Activated naive CD8-positive, alpha-beta T cell treated with anti-CD3 and anti-CD28 coated beads, Interleukin-2, amount 10 ng/mL, durations not matched to agents 7 days and 5 days (primary cell): ENCODE measurements at places on chromosomes 11 and 22. TPM values are rescaled to one million over a fixed set of nuclear protein-coding genes. Genes with fewer than 3 reads are reported as not detected.
A peak's percentile ranks its signal among the peaks of the same experiment; 100 is the strongest.

DNA sequence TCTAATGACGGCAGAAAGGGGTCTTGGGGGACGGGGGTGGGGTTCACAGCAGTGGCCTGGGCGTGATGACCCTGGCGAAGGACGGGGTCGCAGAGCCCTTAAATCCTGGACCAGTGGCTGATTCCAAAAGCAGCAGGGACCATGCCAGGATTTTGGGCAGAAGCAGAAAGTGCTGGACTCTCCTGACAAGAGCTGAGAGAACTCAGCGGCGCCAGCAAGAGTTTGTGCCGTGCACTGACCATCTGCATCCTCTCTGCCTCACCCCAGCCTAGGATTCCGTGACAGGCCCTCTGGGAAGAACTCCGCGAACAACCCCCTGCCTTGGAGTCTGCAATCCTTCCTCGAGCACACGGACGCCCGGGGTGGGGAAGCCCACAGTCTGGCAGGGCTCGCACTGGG, 644 bp upstream of the NDUFV1 start:
- no peak for DNase-seq

The POTEH gene
- not detected for total RNA-seq

The TEX54 gene
- not detected for total RNA-seq

The RAPSN gene
- total RNA-seq: 0.91 TPM

- DNase-seq: no peak
These were observed 372.6 kb upstream of the NARS2 start for GRCh38 chr11:78946945-78947902.

The MUC6 gene
- total RNA-seq: not detected

The DENND6B gene
- total RNA-seq: 9.5 TPM

The OR8G5 gene
- total RNA-seq: not detected

DNA sequence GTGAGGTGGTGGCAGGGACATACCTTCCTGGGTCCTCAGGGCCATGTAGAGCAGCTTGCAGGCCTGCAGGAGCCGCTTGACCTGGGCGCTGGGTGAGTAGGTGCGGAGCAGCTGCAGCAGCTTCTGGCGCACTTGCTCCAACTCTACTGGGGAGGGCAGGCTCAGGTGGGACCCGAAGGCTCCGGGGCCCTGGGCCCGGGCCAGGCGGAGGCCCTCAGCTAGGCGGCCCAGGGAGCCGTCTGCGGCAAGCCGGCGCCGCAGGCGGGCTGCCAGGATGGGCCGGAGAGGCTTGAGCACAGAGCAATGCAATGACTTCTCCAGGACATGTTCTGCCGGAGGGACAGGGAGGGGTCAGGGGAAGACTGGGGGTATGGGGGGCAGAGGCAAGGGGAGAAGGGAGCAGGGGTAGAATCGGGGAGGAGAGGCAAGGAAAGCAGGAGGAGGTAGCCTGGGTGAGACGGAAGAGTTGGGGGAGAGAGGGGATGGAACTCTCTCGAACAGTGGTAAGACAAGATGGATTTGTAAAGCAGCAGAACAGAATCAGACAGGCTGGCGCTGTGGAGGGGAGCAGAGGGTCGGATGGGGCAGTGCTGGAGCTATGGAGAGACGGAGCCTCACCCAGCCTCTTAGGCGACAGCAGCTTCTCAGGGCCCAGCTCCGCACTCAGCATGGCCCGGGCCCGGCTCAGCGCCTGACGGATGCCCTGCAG, 2.2 kb downstream of the RIN1 start:
- no peak for DNase-seq

The CCDC87 gene
- 0.09 TPM for total RNA-seq

- no peak for DNase-seq
These were observed 171.5 kb upstream of the SYT13 start for GRCh38 chr11:45457649-45458048.

DNA sequence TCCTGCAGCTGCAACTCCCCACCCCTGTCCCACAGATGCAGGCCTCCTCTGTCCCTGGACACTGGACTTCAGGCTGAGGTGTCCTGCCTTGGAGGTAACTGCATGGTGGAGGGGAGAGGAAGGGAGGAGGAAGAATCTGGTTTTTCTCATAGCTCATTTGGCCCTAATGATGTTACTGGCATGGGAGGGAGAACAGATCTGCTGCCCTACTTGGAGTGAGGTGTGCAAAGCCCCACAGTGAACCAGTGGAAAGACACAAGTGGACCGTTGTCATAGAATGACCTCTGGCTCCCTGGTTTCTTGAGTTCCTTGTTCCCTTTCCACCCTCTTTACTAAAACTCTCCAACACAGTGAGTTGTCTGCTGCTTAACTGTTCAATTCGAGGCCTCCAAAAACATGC, 215.9 kb downstream of the BARX2 start:
- no peak for DNase-seq

The RIMBP3C gene
- total RNA-seq: 1.1 TPM

DNA sequence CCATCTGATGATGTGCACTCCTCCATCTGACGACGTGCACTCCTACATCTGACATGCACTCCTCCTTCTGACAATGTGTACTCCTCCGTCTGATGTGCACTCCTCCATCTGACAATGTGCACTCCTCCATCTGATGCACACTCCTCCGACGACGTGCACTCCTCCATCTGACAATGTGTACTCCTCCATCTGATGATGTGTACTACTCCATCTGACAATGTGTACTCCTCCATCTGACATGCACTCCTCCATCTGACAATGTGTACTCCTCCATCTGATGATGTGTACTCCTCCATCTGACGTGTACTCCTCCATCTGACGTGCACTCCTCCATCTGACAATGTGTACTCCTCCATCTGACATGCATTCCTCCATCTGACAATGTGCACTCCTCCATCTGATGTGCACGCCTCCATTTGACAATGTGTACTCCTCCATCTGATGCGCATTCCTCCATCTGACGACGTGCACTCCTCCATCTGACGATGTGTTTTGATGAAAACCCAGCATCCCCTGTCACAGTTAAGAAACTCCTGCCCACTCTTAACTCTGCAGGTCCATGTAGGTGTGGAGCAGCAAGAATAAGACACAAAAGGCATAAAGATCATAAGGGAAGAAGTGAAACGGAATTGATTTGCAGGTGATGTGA, 9.7 kb upstream of the IL17REL start:
- DNase-seq: no peak

- no peak for DNase-seq
These were observed 34.4 kb upstream of the DNAJB13 start for GRCh38 chr11:73916435-73916834.

DNA sequence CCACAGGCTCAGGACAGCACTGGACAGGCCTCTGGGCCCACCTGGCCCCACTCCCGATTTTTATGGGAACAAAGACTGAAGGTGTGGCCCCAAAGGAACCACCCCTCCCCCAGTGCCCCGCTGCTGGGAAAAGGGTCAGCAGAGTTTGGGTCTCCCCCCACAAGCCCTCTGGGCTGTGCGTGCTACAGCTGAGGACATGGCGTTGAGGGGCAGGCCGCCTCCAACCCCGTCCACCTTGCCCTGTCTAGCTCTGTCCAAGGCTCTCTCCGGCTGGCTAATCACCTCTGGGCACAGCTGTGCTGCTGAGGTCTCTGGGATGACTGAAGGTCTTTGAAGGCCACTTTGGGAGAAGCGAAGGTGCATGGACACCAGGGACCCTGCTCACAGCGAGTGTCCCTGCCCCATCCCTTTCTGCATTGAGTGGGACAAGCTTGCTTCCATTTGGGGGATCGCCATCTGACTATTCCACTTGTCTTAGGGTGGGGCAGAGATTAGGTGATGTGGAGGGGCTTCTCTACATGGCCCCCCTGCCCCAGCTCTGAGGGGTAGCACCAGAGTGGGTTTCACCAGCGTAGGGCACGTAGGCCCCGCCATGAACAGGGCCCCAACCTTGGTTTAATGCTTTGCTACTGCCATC, 6.5 kb downstream of the ASCL2 start:
- no peak for DNase-seq

DNA sequence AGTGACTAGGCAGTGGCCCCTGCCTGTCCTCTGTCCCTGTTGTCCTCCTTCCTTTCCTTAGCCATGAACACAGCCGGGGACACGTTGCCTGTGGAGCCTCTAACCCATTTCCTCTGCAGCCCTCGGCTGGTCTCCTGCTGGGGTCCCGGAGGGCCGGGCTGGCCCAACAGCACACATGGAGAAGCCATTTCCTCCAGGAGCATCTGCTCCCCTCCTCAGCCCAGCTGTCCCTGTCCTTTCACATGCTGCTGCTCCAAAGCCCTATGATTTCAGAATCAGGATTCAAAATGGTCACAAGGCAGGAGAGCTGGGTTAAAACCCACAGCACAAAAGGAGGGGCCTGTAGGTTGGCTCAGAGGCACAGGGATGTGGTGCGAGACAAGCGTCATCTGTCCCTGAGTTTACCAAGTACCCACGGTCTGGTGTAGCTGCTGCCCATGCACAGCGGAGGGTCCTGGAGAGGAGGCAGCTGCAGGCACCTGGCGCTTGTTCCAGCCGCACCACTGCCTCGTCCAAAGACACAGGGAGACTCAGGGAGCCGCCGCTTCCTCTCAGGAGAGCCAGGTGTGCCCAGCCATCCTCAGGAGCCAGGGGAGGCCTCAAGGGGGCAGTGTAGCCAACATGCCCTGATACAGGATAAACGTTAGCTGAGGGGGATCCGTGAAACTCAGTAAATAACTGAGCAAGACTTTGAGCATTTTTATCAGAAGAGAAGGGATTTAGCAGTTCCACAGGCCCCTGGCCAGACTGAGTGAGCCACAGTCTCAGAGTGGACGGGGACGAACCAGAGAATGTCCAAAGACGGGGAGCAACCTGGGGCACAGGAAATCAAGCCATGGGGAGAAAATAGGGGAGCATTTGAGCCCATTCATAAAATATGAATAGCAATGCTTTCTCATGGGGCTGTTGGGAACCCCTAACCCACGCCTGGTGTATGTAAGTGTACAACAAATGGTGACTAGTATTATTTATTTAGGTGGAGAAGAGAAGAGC, 3.9 kb upstream of the VSIG10L2 start:
- DNase-seq: peak; percentile 60

The SPA17 gene
- 3.0 TPM for total RNA-seq

GRCh38 chr22:19983741-19984140, 32.9 kb downstream of the ARVCF start:
- no peak for DNase-seq

DNA sequence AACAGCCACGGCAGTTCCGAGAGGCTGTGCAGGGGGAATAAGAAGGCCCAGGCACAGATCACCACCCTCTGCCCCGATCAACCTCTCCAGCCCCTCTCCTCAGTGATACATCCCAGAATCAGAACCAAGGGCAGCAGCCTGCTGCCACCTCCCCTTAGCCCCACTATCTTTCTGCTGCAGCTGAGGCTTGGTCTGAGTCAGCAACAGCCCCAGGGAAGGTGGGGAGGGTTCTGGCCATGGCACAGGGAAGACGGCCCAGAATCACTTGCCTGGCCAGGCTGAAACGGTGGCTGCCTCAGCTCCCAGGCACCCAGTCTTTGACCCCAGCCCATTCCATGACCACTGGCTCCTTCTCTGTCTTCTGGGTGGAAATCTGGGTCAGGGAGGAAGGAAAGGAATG, 2.3 kb downstream of the CHID1 start:
- no peak for DNase-seq

DNA sequence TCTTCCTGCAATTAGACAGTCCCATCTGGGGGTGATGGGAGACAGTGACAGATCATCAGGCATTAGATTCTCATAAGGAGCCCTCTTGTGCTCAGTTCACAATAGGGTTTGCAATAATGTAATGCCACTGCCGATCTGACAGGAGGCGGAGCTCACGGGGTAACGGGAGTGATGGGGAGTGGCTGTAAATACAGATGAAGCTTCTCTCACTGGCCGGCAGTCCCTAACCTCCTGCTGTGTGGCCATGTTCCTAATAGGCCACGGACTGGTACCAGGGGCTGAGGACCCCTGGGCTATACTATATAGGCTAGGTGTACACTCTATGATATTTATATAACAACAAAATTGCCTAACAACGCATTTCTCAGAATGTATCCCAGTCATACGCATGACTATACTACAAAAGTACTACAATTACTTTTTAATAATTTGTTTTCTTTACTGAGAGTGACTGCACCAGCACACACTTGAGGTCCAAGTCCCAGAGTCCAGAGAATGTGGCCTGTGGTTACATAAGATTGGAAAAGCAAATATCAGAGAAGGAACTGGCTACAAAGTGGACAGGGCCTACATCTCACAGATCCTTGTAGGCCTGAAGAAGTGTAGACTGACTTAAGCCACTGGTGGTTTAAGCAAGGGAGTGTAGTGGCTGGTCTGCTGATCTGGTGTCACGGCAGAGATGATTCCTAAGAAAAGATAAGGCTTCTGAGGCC, 200.0 kb downstream of the LARGE1 start:
- DNase-seq: no peak

- DNase-seq: no peak
These were observed 107.3 kb upstream of the HSD17B12 start for GRCh38 chr11:43573233-43573632.

The EFEMP2 gene
- total RNA-seq: 20.0 TPM

- peak; percentile 58 for DNase-seq
These were observed 1.1 kb downstream of the FCHSD2 start for GRCh38 chr11:73141031-73141308.
